Stomach (tissue), 19 donors: ENCODE measurements at places on chromosomes 5 and 9. TPM values are rescaled to one million over a fixed set of nuclear protein-coding genes. Genes with fewer than 3 reads are reported as not detected.

GRCh38 chr5:179292202-179292601 lies 53.1 kb downstream of the ADAMTS2 start:
- no peaks in the 10 kb centered on the region for H3K36me3 ChIP-seq
- no peak overlapping the region for H3K4me3 ChIP-seq
- no peaks in the 10 kb centered on the region for H3K27me3 ChIP-seq

Gene FOXD4L3
- total RNA-seq: not detected

Gene PCDHB13
- total RNA-seq: under 0.01 TPM

Gene TCOF1
- total RNA-seq: 13.6 TPM

Gene SOX30
- total RNA-seq: not detected

GRCh38 chr5:146909255-146910068 lies 30.9 kb upstream of the PPP2R2B start:
- H3K36me3 ChIP-seq: no peaks in the 10 kb centered on the region
- no peak overlapping the region for H3K4me3 ChIP-seq
- no peak overlapping the region for H3K27ac ChIP-seq
- DNase-seq: no peak
- H3K4me1 ChIP-seq: no peaks in the 10 kb centered on the region

Gene AFAP1L1
- 14.0 TPM for total RNA-seq

DNA sequence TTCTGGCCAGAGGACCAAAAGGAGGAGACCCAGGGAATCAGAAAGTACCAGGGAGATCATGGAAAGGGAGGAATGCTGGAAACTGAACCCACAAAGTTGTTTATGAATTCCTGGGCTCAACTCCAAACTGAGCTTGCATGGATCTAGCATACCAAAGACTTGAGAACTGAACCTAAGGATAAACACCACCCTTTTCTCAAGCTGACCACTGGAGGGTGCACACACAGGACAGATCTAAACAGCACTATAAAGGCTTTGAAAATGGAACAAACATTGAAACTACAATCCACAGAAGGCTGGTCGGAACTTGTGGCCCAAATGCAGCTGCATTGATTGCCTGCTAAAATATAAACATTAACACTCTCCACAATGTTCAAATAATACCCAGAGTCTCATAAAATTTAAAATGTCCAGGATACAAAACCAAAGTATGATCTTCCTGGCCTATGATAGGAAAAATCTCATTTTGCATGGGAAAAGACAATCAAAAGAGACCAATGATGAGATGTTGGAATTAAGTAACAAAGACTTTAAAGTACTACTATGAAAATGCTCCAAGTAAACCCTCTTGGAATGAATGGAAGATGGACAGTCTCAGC lies 15.6 kb upstream of the IRF1 start:
- peaks cover 46% of the 10 kb centered on the region for H3K4me1 ChIP-seq

Gene FBP2
- 15.6 TPM for total RNA-seq

- DNase-seq: no peak
- no peaks in the 10 kb centered on the region for H3K4me1 ChIP-seq
Measured at GRCh38 chr9:2465516-2465915, 156.1 kb upstream of the VLDLR start.

- no peaks in the 10 kb centered on the region for H3K4me1 ChIP-seq
- H3K36me3 ChIP-seq: no peaks in the 10 kb centered on the region
- no peak overlapping the region for H3K4me3 ChIP-seq
- H3K27ac ChIP-seq: peak overlapping the region; percentile 47
- peak; percentile 63 for DNase-seq
Measured at GRCh38 chr9:272251-273213, 57.9 kb downstream of the DOCK8 start.

- no peak overlapping the region for H3K4me3 ChIP-seq
- H3K36me3 ChIP-seq: no peaks in the 10 kb centered on the region
- no peaks in the 10 kb centered on the region for H3K4me1 ChIP-seq
- H3K27me3 ChIP-seq: no peaks in the 10 kb centered on the region
Measured at GRCh38 chr9:84567805-84568204, 101.7 kb upstream of the NTRK2 start.

Gene SMIM3
- total RNA-seq: 39.7 TPM

Gene PDE6A
- not detected for total RNA-seq

DNA sequence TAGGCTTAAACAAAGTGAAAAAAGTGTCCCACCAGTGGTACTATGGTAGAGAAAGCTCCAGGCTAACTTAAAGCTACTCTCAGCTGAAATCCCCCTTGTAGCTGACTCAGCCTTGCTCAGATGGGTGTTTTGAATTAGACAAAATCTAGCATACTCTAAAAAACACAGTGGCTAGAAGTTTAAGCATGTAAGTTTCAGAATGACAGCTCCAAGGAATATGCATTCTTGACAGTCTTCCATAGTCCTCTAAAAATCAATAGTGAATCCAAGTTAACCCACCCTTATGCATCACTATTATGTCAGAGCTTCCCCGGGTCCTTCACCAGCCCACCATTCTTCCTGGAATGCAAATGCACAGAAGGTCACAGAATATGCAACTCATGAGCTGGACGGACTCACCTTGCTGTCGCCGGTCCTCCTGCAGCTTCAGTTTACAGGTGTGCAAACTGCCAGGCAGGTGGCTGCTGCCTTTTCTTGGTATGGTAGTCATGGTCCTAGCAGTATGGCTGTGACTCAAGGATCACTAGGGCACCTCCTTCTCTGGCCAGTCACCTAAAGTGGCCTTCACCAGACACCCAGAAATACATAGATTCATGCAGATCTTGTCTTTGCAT lies 668 bp downstream of the RANBP3L start:
- H3K36me3 ChIP-seq: no peaks in the 10 kb centered on the region
- peaks cover 7% of the 10 kb centered on the region for H3K4me1 ChIP-seq
- H3K27ac ChIP-seq: peak overlapping the region; percentile 88
- DNase-seq: no peak

DNA sequence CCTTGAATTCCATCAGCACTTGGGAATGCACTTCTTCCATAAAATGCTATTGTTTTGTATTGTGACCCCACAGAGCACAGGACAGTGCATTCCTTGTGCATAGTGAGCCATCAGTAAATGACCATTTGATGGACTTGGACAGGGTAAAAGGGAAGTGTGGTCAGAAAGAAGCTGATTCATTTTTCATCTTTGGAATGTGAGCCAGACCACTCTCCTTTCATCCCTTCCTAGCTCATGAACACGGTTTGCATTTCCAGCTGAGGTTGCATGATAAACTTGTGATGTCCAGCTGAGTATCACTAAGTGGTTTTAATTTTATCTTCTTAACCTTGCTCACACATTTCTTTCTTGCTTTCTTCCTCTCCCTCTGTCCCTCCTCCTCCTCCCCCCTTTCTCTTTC lies 101.3 kb downstream of the NUDT12 start:
- H3K4me3 ChIP-seq: no peak overlapping the region
- H3K4me1 ChIP-seq: no peaks in the 10 kb centered on the region
- no peaks in the 10 kb centered on the region for H3K27me3 ChIP-seq
- no peak for DNase-seq
- H3K27ac ChIP-seq: no peak overlapping the region

DNA sequence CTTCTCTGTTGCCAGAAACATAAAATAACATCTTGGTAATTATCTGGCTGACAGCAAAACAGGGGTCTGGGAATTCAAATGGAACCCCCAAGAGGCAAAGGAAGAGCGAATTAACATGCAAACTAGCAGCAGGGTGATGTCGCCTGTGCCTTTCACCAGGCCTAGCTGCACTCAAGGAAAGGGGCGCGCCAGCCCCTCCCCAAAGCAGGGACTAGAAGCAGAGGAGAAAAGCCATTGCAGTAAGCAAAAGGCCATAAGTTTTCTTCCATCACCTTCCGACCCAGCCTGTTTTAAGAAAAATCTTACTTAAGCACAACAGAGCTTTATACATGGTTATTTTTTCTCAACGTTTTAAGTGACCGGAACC lies 539 bp downstream of the POC5 start:
- H3K27me3 ChIP-seq: no peaks in the 10 kb centered on the region
- peaks cover 4% of the 10 kb centered on the region for H3K4me1 ChIP-seq
- H3K36me3 ChIP-seq: no peaks in the 10 kb centered on the region

GRCh38 chr5:66498791-66499207 lies 97.4 kb upstream of the MAST4 start:
- H3K36me3 ChIP-seq: no peaks in the 10 kb centered on the region
- H3K27ac ChIP-seq: no peak overlapping the region
- peak; percentile 16 for DNase-seq
- no peaks in the 10 kb centered on the region for H3K4me1 ChIP-seq

- no peaks in the 10 kb centered on the region for H3K36me3 ChIP-seq
- H3K4me1 ChIP-seq: no peaks in the 10 kb centered on the region
- no peaks in the 10 kb centered on the region for H3K27me3 ChIP-seq
- no peak for DNase-seq
Measured at GRCh38 chr5:157222506-157223230, 42.0 kb downstream of the ITK start.

Gene SELENOP
- total RNA-seq: 193 TPM

DNA sequence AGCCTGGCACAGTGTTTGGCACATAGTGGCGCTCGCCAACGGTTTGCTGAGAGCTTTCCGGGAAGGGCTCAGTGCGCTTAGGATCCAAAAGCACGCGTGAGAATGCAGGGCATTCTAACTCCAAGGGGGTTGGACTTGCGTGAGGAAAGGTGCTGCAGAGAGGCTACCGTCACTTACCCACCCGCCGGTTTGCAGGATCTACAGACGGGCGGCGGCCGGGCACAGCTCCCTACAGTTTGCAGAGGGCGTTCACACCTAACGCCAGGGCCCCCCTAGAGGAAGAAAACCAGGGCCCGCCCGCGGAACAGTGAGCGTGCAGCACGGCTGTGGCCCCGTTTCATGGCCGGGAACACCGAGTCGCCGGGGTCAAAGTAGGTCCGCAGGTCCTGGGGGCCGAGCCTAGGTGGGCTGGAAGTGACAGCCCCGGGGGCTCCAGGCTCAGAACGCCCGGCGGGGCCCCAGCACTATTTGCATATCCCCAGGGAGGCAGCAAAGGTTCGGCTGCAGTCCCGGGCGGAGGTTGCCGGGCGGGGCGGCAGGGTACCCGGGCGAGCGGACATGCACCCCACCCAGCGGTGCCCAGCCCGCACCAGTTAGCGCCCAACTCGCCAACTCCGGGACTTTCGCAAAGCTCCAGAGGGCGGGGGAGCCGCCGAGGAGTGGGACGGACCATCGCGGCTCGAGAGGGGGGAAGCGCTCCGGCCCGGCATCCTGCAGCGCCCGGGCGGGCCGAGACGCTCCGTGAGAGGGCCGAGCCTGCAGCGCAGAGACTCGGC lies 526 bp upstream of the GALNT10 start:
- peaks cover 33% of the 10 kb centered on the region for H3K4me1 ChIP-seq
- H3K27me3 ChIP-seq: no peaks in the 10 kb centered on the region
- peak overlapping the region; percentile 91 for H3K27ac ChIP-seq

GRCh38 chr9:117616431-117616831 lies 87.8 kb upstream of the TLR4 start:
- no peak overlapping the region for H3K27ac ChIP-seq
- H3K36me3 ChIP-seq: no peaks in the 10 kb centered on the region
- H3K27me3 ChIP-seq: no peaks in the 10 kb centered on the region
- H3K4me3 ChIP-seq: no peak overlapping the region

DNA sequence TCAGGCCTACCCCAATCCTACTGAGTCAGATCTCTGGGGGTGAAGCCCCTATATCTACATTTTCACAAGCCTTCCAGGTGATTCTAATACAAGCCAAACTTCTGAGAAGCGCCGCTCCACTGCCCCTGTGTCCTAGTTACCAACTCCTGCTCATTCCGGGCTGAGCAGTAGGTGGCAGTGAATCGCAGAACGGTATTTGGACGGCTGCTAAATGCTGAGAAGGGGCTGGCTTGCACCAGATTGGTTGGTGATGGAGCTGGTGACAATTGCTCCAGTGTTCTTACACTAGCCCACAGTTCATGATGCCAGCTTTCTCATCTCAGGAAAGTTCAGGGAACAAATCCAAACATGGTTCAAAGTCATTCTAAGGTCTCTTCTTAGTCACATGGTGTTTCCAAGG lies 31.1 kb upstream of the FGF1 start:
- peak; percentile 52 for DNase-seq
- H3K27ac ChIP-seq: no peak overlapping the region
- H3K4me1 ChIP-seq: peaks cover 23% of the 10 kb centered on the region
- H3K4me3 ChIP-seq: no peak overlapping the region
- no peaks in the 10 kb centered on the region for H3K36me3 ChIP-seq

- no peaks in the 10 kb centered on the region for H3K4me1 ChIP-seq
- no peak overlapping the region for H3K27ac ChIP-seq
Measured at GRCh38 chr5:171757853-171758535, 27.6 kb upstream of the SMIM23 start.

Gene RASEF
- 64.8 TPM for total RNA-seq

Gene DELE1
- 65.0 TPM for total RNA-seq

Gene PCDHB11
- not detected for total RNA-seq

GRCh38 chr9:137645211-137645610 lies 26.4 kb downstream of the EHMT1 start:
- no peaks in the 10 kb centered on the region for H3K4me1 ChIP-seq
- no peak overlapping the region for H3K4me3 ChIP-seq

DNA sequence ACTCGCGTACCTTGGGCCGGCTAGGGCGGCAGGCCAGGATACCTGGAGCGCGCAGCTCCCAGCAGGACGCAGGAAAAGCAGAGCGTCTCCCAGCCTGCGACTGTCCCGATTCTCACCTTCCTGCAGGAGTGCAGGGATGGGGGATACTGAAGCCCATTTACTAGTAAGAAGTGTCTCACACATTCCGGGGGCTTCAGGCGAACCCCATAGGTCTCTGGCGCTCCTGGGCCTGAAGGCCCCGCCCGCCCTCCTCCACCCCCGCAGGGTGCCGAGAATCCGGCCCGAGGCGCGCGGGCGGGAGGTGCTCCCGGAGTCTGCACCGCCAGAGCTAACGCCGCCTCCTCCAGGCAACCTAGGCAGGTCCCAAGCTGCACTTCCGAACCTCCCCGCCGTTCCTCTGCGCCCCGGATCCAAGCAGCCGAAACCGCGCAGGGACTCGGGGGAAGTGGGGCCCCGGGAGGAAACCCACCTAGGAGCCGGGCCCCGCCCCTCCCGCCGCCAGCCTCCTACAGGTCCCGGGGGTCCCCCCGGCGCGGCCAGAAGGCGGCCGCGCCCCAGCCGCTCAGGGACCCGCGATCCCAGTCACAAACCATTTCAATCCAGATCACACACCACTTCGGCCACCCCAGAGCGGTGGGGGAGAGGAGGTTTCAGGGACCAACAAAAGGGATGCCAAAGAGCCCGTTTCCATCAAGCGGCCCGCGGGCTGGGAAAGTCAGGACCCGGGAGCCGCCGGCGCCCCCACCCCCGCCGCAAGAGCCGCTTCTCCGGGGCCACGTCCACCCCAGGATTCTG lies 1.2 kb downstream of the ROR2 start:
- peak overlapping the region; percentile 92 for H3K27ac ChIP-seq
- DNase-seq: peak; percentile 76
- H3K27me3 ChIP-seq: peaks cover 39% of the 10 kb centered on the region
- H3K4me1 ChIP-seq: peaks cover 48% of the 10 kb centered on the region
- peak overlapping the region; percentile 75 for H3K4me3 ChIP-seq

Gene CFAP90
- not detected for total RNA-seq

Gene HTR1A
- total RNA-seq: not detected
